H7 (cell line): ENCODE measurements at places on chromosomes 4 and X. TPM values are rescaled to one million over a fixed set of nuclear protein-coding genes. Genes with fewer than 3 reads are reported as not detected.

- no peak for DNase-seq
Observed at GRCh38 chrX:11755724-11756123, 2.3 kb upstream of the MSL3 start.

- no peak for DNase-seq
Observed at GRCh38 chr4:20493761-20494353, 206.4 kb upstream of the PACRGL start.

- DNase-seq, result no peak
Observed at GRCh38 chr4:7252510-7253340, 60.4 kb downstream of the SORCS2 start.

GRCh38 chr4:162853788-162854187, 312.9 kb downstream of the NAF1 start:
- no peak for DNase-seq

GRCh38 chr4:110926841-110927400, 304.0 kb upstream of the PITX2 start:
- DNase-seq, result no peak

DNA sequence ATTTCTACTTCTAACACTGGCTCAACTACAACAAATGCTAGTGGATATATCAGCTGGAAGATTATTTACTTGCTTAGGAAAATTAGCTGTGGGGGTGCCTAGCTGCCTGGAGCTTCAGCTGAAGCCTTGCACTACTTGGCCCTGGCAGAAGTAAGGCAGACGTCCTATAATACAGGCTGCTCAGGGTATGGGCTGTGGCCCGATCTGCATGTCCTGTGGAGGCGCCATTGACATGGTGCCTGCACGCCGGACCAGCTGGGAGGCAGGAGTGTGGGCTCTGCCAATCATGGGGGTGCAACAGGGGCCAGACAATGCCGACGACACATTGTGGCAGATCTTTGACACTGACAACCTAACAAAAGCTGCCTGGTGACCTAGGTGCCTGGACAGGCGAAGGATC, 31.6 kb upstream of the UCP1 start:
- no peak for DNase-seq

- no peak for DNase-seq
Observed at GRCh38 chr4:107148904-107149303, 112.8 kb upstream of the DKK2 start.

GRCh38 chr4:17134565-17134964, 236.1 kb upstream of the LDB2 start:
- DNase-seq, result no peak

- DNase-seq, result no peak
Observed at GRCh38 chrX:111648802-111649201, 32.2 kb upstream of the ALG13 start.

GRCh38 chr4:36638273-36638811, 356.9 kb downstream of the DTHD1 start:
- no peak for DNase-seq

DNA sequence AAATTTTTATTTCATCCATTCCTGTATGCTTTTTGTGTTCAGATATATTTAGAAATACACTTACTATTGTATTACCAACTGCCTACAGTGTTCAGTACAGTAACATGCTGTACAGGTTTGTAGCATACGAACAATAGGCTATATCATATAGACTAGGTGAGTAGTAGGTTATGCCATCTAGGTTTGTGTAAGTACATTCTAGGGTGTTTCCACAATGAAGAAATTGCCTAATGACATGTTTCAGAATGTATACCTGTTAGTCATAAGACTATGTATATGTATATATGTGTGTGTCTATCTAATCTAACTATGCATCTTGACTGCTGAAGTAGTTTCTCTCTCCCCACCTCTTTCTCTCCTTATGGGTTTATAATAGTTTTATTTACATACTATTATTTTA, 51.5 kb upstream of the BTC start:
- DNase-seq, result no peak

Gene P2RY10
- not detected in 2 replicates for total RNA-seq

Gene DCAF8L2
- total RNA-seq, result not detected in 2 replicates

Gene MBNL3
- total RNA-seq, result 2.5 and 5.1 TPM in 2 replicates

Gene RHOXF2B
- total RNA-seq, result not detected in 2 replicates
